RCC 7860 (cell line): ENCODE measurements at places on chromosomes 7 and 10.

DNA sequence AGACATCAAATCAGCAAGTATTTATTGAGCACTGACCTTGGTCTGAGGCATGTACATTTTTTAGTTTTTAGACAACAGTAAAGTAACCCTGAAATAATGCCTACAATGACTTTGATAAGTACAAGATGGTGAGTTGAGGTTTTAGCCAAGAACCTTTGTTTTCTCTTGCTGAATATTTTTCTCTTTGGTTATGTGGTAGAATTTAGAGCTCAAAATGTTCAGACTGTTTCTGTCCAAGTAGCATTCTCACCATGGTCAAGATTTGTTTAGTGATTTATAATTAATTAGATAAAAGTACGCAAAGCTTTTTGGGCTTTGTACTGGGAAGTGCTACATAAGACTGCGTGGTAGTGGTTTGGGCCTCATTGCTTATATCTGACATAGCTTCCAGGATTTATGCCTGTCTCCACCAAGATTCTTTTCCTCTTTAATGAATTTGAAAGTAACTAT lies 102.4 kb downstream of the KAT6B start:
- no peak for DNase-seq

- peak; percentile 33 for DNase-seq
Observed at GRCh38 chr10:71212318-71213126, at the start of gene UNC5B. TSS of gene UNC5B (plus strand) at chr10:71212570. CDS start at chr10:71212986, 416 bp downstream.

DNA sequence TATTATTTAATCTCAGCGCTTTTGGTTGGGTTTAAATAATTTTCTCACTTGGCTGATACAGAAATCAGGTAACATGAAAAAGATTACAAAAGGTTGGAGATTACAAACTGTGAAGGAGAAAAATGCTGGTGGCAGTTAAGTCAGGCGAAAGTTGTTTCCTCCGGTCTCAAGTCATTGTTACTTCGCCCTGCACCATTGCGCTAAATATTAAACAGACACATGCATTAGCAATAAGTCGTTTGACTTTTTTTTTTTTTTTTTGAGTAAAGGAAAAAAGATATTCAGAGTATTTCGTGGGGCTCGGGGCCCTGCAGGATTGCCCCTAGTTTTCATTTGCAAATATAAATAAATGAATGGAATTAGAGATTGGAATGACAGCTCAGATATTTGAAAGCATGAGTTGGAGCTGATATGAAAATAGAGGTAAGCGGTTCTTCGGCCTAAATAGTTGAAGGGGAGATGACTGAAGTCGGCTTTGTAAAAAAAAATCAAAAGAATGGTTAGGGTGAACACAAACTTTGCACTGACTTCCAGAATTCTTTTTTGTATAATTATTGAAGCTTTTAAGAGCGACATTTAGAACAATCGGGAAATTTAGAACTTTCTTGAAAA lies 914 bp downstream of the SDHAF3 start:
- DNase-seq = no peak

GRCh38 chr10:12825260-12825849 lies 176.2 kb downstream of the CCDC3 start:
- no peak for DNase-seq

GRCh38 chr10:125060826-125061556 lies 99.4 kb downstream of the CTBP2 start:
- no peak for DNase-seq

- DNase-seq = no peak
Observed at GRCh38 chr10:83541046-83541445, 598.3 kb upstream of the GHITM start.

DNA sequence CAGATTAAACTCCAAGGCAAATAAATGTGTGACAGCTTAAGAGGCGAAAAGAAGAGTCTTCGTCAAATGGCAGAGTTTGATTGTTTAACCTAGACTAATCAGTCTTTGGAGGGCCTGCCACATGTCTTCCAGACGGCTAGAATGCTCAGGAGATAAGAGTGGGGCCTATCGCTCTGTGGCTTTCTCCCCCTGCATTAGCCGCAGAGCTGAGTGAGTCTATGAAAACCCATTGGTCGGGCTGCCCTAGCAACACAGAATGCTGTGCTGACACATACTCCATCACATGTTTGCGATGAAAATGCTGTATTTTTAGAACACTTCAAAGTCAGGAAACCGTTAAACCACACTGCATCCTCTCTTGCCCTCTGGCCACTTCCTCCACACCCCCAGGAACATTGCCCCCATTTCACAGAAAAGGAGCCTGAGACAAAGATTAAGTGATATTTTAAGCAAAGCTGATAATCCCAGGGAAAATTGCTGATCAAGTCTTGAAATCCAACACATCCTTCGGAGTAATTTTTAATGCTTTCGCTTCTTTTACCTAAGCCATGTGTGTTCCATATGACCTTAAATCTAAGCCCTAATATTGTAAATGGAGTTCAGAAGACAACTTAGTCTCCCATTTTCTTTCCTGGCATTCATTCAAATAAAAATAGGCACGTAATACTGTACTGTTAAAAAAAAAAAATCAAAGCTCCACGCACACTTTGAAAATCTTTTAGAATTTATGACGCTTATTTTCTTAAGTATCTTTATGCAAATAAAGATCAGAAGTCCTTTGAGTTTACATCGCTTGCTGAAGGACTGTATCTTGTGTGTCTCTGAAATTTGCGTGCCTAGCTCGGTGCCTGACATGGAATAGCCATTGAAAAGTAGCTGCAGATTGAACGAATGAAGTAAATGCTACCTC lies 161.2 kb downstream of the CELF2 start:
- peak; percentile 24 for DNase-seq

GRCh38 chr7:47944536-47945260 lies 3.6 kb downstream of the PKD1L1 start:
- no peak for DNase-seq

DNA sequence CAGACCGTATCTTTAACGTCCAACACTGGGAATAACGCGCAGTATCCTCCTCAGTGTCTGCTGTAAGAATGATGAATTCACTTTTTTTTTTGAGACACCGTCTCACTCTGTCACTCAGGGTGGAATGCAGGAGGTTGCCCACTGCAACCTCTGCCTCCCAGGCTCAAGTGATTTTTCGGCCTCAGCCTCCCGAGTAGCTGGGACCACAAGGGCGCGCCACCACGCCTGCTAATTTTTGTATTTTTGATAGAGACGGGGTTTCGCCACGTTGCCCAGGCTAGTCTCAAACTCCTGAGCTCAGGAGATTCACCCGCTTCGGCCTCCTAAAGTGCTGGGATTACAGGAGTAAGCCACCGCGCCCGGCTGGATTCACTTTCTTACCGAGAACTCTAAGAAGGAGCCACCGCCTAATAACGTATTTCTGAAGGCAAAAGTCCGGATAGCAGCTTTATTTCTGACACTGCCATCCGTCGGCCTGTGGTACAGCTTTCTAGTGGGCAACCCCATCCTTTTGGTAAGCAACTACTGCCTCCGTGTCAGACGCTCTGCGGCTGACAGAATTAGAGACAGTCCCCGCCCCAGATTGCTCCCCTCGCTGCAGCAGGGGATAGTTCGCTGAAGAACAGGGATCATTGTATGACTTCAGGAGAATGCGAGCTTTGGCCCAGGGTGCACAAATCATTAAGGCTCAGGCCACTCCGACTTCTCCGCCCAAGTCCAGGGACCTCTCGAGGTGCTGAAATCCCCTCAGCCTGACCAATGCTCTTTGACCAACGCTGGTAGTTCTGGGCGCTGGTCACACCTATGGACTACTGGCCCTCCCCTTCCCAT lies 662 bp downstream of the POLR3A start:
- DNase-seq = peak; percentile 17

DNA sequence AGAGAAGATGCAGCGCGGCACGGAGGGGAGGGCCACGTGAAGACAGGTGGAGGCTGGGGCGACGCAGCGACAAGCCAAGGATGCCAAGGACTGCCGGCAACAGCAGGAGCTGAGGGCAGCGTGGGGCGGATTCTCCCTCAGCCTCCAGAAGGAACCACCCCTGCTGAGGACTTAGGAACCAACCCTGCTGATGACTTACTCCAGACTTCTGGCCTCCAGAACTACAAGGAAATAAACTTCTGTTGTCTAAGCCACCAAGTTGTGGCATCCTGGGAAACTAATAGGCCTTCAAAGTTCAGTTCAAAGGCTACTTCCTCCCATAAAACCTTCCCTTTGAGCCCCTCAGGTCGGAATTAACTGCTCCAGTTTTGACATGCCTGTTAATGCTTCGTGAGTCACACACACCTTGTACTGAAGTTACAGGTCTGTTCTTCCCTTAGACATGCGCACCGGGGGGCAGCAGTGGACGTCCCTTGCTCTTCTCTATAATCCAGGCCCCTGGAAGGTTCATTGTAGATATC lies 88.4 kb upstream of the RHEB start:
- peak; percentile 34 for DNase-seq

GRCh38 chr7:34759477-34760125 lies 101.6 kb downstream of the NPSR1 start:
- peak; percentile 54 for DNase-seq

- DNase-seq = no peak
Observed at GRCh38 chr10:84654671-84655070, 326.3 kb downstream of the CCSER2 start.

- no peak for DNase-seq
Observed at GRCh38 chr10:124550293-124551034, 88.8 kb downstream of the LHPP start.

DNA sequence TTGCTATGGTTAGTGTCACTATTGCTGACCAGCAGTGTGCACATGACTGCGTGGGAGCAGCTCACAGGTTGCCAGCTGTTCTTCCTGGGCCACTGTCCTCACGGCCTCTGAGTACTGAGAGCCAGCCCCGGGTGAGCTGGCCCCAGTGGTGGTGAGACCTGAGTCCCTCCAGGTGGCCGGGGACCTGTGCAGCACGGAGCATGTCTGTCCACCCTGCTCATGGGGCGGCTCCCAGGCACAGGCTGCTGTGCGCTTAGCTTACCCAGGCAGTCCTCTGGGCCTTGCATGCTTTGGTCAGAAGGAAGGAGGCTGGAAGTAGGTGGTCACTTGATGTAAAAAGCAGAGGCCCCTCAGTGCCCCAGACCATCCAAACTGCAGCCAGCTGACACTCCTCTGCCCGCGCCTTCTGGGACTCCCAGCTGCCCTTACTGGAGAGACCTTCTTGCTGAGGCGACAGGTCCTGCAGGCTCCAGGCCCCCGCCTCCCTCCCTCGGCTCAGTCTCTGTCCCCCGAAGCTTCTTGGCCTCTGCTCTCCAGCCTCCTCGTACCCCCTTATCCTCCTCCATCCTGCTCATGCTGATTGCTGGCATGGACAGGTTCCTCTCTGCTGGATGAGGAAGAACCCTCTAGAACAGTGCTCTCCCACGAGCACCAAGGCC lies 30.9 kb upstream of the DPYSL4 start:
- no peak for DNase-seq

GRCh38 chr10:121368347-121369025 lies 229.8 kb downstream of the FGFR2 start:
- DNase-seq = no peak

DNA sequence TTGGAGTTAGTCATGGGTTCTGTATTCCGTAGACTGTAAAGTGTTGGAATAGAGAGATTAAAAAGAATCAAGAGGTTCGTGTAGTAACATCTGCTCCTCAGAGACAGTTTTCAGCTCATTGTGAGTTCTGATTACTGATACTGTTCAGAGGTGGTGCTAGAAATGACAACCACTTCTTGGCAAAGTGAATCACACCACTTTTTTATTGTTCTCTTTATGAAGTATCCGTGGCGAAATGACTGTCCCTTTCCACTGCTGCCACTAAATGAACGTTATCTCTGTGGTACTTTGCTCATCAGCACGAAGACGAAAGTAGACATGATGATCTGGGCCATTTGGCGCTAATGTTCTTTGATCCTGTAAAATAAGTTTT lies 860 bp downstream of the RPP30 start:
- no peak for DNase-seq

GRCh38 chr10:28316696-28317095 lies 13.8 kb upstream of the MPP7 start:
- no peak for DNase-seq

GRCh38 chr10:546971-547590 lies 142.4 kb downstream of the DIP2C start:
- no peak for DNase-seq

- peak; percentile 91 for DNase-seq
Observed at GRCh38 chr10:75235375-75236177, at the start of gene COMTD1. TSS of gene COMTD1 (minus strand) at chr10:75235957. CDS start at chr10:75235928, 29 bp downstream.

DNA sequence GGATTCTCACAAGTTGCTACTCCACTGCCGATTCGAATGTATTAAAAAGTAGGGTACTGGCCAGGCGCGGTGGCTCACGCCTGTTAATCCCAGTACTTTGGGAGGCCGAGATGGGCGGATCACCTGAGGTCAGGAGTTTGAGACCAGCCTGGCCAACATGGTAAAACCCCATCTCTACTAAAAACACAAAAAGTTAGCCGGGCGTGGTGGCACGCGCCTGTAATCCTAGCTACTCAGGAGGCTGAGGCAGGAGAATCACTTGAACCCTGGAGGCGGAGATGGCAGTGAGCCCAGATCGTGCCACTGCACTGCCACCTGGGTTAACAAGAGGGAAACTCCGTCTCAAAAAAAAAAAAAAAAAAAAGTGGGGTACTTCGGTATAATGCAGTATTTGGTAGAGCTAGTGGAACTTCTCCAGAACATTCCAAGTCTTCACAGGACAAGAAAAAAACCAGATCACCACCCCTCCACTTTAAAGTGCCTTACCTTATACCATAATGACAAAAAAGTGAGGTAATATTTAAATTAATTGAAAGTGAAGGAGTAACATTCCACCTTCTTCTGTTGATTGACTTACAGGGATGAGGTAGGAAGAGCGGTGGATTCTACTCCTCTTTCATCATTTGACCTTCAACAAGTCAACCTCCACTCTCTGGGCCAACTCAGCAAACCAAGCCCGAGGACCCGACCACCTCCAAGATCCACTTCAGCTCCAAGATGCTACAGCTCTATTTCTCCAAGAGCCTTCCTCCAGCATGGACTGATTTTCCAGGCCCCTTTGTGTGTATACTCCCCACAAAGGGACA lies 2.0 kb downstream of the BAZ1B start:
- DNase-seq = no peak

- DNase-seq = no peak
Observed at GRCh38 chr7:15334536-15335263, 227.1 kb downstream of the AGMO start.

DNA sequence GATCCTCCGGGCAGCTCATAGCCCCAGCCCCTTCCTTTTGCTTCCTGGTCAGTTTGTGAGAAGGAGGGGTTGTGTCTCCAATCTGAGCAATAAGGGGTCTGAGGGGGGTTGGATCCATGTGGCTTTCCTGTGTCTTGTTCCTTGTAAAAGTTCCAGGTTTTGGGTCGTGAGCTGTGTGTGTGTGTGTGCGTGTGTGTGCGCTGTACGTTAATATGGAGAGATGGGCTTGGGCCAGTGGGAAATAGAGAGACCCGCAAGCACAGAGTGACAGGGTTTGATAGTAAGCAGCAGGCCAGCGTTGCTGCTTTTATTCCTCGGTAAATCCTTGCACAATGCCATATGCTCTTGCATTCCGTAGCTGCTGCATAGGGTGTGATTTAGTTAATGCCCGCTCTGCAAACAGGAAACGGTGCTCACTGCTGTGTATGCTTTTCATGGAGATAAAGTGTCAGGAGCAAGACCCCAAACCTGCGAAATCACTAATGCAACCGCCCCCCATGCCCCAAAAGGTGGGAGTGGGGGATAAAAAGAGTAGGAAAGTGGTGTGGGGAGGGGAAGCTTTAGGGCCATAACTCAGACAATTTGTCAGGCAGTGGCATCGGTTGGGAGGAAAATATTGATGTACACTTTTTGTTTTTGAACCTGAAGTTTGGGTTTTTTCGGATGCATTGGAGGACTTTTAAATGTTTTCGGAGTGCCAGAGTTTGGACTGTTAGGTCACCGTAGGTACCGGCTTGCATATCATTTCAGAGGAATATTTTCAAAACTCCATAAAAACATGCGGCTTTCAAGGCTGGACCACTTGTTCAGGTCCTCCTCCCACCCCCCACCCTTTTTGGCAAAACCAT lies 108.7 kb downstream of the TCF7L2 start:
- no peak for DNase-seq

- DNase-seq = no peak
Observed at GRCh38 chr7:157925383-157925875, 588.6 kb downstream of the DNAJB6 start.
